ENCODE measurements at places on chromosomes 11 and 22.

DNA sequence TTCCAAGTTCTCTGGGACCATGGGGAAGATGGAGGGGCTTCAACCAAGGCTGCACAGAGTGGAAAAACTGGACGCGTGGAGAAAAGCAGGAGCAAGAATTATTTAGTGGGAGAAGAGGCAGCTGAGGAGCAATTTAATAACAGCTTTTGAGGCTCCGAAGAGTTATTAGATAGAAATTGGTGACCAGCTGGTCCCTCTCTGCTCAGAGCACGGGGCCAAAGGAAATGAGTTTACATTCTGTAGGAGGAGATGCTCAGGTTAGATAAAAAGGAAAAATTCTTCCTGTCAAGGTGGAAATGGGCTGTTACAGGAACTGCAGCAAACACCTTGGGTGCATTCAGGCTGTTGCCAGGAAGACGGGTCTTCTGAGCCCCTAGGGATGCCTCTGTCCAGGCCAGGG is 47.0 kb upstream of the GALNT18 start:
- no peak for DNase-seq

DNA sequence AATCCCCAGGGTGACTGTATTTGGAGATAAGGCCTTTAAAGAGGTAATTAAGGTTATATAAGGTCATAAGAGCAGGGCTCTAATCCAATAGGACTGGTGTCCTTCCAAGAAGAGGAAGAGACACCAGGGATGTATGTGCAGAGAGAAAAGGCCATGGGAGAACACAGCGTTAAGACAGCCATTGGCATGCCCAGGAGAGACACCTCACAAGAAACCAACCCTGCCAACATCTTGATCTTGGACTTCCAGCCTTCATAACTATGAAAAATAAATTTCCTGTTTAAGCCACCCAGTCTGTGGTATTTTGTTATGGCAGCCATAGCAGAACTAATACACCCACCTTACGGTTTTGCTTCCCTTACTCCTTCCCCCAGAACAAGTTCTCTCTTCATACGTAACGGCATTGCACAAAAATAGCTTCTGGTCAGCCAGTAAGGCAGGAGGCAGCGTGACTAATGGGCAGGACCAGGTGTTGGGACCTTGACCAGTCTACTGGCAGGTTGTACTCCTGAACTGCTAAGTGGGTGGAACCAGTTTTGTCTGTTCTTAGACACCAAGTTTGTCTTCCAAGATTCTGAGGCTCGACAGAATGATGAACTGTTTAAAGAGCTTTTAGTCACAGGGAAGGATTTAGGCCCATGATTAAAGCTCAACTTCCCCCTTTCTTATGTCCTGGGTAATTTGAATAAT is 31.9 kb upstream of the UPB1 start:
- no peak for DNase-seq

- DNase-seq = no peak
Observed at GRCh38 chr11:14538271-14538925, 18.2 kb upstream of the PSMA1 start.

- no peak for DNase-seq
Observed at GRCh38 chr11:47380078-47380477, 1.7 kb upstream of the SPI1 start.

- DNase-seq = peak; percentile 33
Observed at GRCh38 chr22:17920145-17920605, 104.2 kb downstream of the MICAL3 start.

DNA sequence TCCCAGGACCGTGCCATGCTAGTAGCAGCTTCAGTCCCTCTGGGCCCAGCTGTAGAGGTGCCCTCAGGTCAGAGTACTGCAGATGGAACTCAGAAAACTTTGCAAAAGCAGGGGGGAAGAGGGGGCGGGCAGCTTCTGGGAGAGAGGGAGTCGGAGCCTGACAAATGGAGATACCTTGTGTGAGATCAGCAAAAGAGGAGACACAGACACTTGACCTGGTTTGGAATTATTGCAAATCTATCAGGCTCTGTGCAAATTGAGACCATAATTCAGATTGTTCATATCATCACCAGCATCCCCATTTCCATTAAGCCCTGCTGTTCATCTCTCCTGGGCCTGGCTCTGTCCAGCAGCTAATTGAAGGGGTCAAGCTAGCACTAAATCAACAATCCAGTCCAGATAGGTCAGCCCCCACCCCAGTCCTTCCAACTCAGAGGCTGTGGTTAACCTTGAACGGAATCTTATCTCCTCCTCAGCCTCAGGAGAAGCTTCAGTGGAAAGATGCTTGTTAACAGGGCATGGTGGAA is 292.6 kb upstream of the PLET1 start:
- no peak for DNase-seq

- peak; percentile 31 for DNase-seq
Observed at GRCh38 chr11:111370902-111371578, 8.0 kb downstream of the POU2AF1 start.

DNA sequence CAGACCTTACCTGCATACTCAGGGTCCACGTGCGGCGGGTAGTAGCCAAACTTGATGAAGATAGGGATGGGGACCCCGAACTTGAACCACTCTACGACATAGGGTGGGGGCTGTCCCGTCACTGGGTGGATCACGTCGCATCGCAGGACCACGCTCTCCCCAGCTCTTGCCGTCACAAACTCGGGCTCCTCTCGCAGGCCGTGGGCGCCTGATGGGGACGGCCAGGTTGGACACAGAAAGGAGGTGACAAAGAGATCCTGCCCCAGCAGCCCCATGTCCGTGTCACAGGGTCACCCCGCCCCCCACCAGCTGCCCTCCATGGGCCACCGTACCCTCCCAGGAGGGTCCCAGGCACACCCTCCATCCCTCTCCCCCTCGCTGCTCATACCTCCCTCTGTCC is 10.7 kb downstream of the IGSF9B start:
- DNase-seq = no peak

GRCh38 chr11:121688860-121689614 is 236.3 kb upstream of the SORL1-AS1 start:
- no peak for DNase-seq

DNA sequence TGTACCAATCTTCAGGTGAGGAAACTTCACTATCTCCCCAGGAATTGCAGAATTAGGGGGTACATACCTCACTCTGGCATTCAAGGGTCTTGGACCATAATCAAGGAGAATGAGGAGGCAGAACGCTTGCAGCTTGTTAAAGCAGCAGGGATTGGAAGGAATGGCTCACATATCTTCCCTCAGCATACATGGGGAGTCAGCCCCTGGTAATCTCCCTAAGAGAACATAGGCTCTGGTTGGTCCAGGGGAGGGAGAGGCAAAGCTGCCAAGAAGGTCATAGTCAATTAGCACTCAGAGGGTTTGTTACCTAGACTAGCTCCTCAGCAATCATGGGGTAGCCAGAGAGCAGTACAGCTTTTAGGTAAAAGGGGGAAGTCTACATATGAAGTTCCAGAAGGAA is 256.8 kb downstream of the INSC start:
- no peak for DNase-seq

- DNase-seq = no peak
Observed at GRCh38 chr11:121213362-121213893, 79.1 kb upstream of the SC5D start.

DNA sequence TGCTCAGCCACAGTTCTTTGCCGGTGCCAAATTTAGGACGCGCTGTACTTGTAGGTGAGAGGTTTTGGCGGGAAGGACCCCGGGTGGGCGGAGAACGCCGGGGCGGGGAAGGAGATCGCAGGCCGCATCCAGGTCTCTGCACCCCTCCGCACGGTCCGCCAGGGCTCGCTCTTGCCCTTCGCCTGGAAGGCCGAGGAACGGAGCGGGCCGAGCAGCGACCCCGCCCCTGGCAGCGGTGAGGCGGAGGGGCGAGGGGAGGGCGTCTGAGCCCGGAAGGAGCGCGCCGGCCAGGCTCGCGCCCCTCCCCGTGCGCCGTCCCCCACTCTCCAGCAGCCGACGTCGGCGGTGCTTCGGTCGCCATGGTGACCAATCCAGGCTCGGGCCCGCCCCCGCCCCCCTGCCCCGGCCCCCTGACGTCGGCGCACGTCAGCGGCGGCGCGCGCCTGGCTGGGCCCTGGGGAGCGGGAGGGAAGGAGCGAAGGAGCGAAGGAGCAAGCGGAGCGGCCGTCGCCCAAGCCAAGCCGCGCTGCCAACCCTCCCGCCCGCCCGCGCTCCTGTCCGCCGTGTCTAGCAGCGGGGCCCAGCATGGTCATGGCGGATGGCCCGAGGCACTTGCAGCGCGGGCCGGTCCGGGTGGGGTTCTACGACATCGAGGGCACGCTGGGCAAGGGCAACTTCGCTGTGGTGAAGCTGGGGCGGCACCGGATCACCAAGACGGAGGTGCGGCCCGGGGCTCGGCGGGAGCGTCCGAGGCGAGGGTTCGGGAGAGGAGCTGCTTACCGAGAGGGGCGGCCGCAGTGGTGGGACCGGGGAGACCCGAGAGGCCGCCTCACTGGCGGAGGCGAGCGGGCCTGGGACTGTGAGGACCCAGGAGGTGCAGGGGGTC is at the start of gene SIK2:
Gene SIK2, plus strand, starts transcription at position 471 of the 886 bp plus-strand sequence. Its CDS starts 115 bp downstream, at position 586.
- DNase-seq = peak; percentile 91

DNA sequence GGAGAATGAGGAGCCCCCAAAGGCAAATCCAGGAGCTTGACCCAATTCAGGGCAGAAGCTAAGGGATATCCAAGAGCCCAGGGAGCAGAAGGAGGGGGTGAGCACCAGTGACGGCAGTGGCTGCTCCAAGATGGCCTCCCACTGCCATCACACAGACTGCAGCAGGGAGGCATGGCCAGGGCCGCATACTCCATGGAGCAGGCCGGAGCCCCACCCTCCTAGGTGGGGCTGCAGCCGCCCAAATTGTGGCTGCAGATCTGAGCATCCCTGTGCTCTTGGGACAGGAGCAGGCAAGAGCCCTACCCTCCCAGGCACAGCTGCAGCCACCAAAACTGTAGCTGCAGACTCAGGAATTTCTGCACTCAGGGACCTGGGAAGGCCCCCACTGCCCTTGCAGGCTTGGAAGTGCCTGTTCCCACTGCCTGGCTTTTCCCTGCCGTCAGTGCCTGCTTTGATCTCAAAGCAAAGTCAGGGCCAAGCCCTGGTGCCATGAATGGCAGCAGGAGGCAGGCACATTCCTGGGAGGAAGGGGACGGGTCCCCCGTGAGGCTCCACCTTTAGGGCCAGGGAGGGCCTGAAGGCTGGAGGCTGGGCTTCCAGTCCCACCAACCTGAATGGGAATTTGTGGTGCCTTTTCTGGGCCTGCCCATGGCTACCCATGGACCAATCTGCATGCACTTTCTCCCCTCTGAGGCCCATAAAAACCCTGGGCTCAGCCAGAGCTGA is 10.3 kb upstream of the WNT7B start:
- DNase-seq = no peak

GRCh38 chr11:38900211-38900610 is 2302.2 kb upstream of the RAG2 start:
- DNase-seq = no peak

DNA sequence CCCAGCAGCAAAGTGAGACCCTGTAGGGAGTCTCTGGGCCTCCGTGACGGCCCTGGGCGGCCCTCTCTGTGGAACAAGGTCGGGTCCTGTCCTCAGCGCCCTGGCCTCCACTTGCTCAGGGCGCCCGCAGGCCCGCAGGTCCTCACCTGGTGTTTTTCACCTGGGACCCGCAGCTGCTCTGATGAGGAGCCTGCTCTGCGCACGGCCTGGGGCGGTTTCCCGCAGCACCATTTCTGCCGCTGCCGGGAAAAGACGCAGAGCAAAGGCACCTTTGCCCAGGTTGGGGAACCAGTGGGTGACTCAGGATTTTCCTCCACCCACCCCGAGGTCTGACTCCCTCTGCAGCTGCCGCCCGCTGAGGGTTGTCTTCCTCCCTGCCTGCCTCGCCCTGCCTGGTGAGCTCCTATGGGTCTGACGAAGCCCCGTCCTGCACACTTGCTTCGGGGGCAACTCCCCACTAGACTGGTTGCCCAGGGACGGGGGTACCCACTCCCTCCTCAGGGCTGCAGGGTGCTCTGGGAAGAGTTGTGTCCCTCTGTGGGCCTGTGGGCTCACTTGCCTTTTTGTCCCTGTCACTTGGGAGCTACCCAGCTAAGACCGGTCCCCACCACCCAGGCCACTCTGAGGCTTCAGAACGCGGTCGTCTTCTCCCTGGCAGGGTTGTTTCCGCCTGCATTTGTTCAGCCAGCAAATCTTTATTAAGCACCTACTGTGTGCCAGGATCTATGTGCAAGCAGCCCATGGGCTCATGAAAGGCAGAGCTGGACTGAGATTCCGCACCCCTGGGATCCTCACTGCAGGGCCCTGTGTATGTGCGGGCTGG is 89.5 kb downstream of the KCNQ1 start:
- no peak for DNase-seq

DNA sequence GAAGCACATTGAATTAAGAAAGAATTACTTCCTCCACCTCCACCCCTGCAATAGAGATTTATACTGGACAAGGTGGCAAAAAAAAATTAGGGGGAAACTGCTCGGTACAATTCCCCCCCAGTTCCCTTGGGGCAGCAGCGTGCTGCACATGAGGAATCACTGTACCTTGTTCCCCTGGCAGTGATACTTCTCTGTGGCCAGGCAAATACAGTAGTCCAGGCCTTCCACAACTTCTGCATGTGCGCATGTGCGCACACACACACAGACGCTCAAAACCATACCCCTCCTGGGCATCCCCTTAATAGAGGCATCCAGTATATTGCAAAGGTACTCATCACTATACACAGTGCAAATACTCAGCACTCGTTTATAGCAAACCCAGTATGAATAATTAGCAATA is 68.9 kb downstream of the ARFGAP2 start:
- no peak for DNase-seq

DNA sequence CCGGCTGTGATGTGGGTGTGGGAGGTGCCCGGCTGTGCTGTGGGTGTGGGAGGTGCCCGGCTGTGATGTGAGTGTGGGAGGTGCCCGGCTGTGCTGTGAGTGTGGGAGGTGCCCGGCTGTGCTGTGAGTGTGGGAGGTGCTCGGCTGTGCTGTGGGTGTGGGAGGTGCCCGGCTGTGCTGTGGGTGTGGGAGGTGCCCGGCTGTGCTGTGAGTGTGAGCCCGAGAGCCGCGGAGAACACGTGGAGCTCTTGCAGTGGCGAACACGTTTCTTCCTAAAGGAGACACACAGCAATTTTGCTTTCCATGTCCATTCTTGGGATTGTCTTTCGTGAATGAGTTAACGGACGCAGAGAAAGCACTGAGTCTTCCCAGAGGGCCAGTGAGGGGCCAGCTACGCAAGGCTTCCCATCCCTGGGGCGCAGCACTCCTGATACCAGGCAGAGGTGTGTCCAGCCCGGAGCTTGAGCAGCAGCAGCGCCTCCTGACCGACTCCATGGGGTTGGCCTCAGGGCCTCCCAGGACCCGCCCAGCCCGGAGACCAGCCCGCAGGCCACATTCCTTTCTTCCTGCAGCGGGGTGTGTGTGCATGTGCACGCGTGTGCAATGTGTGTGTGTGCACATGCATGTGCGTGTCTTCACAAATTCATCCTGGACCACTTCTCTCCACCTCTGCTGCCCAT is 245.0 kb upstream of the B3GAT1 start:
- DNase-seq = no peak

DNA sequence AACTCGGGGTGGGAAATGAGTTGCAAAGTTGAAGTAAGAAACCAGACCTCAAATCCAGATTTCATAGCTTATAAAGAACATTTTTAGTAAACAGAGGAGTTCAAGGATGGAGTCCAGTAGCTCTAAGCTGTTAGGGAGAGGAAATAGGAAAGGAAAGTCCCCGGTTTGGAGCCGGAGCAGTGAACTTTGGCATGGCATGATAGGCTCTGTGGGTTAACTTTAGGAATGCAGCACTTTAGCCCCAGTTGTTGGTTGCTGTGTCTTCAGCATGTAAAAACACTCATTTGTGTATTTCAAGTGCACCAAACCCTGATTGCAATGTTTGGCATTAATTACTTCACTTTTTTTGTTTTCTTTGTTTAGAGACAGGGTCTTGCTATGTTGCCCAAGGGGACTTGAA is 8.6 kb upstream of the PIK3IP1 start:
- DNase-seq = no peak
